ENCODE measurements at places on chromosomes 4 and X. TPM values are rescaled to one million over a fixed set of nuclear protein-coding genes. Genes with fewer than 3 reads are reported as not detected.

The GABRA4 gene
- total RNA-seq, result 1.3 TPM

The LDB2 gene
- total RNA-seq, result 79.3 TPM

The ABCB7 gene
- 25.0 TPM for total RNA-seq

The RPS6KA3 gene
- 27.8 TPM for total RNA-seq

The ARR3 gene
- total RNA-seq, result not detected

The HSD17B11 gene
- 59.5 TPM for total RNA-seq

All from spinal cord (tissue), 10 donors.